Activated CD8-positive, alpha-beta memory T cell treated with anti-CD3 and anti-CD28 coated beads for 4 hours (primary cell): ENCODE measurements at places on chromosomes 3 and 15.

DNA sequence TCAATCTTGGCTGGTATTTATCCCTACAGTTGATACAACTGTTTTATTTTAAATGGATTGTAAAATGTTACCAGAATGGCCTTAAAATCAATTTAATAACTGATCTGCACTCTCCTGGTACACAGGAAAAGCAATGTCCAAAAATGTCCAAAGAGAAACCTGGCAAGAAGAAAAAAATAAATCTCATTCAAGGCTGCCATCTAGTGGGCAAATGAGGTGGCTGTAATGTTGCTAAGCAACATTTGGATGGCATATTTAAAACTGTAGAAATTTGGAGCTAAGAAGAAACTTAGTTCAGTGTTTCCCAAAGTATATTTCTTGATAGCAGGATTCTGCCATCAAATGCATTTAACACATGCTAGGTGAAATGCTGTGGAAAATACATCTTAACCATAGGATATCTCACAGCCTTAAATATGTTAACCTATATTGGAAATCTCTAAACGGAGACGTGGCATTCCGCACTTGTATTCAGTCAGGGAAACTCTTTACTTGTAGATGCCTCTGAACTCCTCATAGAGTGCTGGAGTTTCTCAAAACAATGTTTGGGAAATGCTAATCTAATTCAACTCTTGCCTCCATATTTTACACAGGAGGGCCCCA, 216.8 kb downstream of the ERC2 start:
- DNase-seq = no peak

- DNase-seq = no peak
Measured at GRCh38 chr3:141063831-141064230, 12.7 kb downstream of the SPSB4 start.

GRCh38 chr3:108051005-108051404, 39.8 kb downstream of the CD47 start:
- no peak for DNase-seq

DNA sequence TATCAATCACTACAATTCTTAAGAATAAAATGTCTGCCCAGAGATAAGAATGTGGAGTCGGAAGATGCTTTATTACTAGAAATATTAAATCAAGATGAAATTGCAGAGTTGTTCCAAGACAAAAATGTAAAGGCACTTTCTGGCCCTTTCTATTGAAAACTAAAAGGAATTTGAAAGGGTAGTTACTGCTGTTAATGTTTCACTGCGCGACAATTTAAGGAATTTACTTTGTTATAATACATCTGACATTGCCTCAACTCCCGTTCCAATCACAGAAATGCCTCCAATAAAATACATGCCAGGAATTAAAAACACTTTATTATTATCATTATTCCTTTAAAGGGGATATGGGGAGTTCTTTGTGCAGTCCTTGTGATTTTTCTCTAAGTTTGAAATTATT, 26.4 kb downstream of the RSL24D1 start:
- DNase-seq = no peak

- no peak for DNase-seq
Measured at GRCh38 chr3:33962396-33962795, 164.0 kb downstream of the PDCD6IP start.

- DNase-seq = no peak
Measured at GRCh38 chr15:43277231-43277823, 10.6 kb upstream of the TGM5 start.

GRCh38 chr3:53022647-53023046, 23.2 kb downstream of the SFMBT1 start:
- no peak for DNase-seq

DNA sequence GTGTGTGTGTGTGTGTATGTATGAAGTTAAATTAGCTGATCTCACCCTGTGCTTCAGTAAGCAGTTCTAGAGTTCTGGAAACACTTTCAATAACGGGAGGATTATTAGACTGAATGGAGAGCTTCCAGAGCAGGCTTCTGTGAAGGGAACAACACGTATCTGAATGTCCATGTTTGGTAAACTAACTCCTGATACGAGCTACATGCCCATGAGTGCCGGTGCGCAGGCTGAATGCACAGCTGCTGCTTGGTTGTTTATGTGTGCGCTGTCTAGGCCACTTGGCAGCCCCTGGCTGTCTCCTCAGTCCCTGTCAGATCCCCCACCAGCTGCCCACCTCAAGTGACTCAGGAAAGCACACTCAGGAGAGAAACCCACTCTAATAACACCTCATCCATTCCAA, 137.0 kb downstream of the EPHB1 start:
- no peak for DNase-seq
